HEK293T (cell line): ENCODE measurements at places on chromosomes 7 and 10.

DNA sequence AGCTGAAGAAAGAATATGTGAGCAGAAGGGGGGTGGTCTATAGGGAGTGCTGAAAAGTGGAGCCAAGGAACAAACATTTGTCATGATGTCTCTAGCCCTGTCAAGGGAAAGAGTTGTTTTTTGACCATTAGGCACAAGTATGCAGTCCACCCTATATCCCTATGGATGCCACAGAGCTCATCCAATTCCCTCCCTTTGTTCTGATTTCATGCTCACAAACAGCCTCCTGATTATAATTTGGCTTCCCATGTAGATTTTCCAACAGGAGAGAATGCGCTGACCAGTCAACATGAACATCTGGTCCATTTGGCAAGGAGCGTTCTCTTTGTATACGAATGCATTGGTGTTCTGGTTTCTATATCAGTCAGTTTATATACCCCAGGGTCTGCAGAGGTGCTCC, 12.1 kb upstream of the CEP41 start:
- no peak for DNase-seq

GRCh38 chr7:68438016-68438415, 1160.3 kb upstream of the AUTS2 start:
- DNase-seq, result no peak

GRCh38 chr7:35280902-35281301, 27.0 kb upstream of the TBX20 start:
- no peak for DNase-seq

DNA sequence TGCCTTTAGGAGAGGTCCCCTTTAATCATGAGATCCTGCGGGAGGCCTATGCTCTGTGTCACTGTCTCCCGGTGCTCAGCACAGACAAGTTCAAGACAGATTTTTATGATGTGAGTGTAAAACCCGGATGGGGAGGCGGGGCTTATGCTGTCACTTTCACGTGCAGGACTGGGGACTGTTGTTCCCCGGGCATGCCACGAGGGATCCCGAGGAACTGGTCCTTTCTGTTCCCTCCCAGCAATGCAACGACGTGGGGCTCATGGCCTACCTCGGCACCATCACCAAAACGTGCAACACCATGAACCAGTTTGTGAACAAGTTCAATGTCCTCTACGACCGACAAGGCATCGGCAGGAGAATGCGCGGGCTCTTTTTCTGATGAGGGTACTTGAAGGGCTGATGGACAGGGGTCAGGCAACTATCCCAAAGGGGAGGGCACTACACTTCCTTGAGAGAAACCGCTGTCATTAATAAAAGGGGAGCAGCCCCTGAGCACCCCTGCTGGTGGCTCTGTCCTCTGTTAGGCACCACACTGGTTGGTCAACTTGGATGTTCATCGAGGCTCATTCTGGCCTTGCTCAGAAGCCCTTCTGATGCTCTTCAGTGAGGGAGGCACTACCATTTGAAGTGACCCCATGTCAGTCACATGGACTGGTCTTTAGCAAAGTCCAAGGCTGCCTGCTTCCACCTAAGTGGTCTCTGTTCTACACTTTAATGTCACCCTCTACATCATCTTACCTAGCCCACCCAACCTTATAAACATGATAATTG, 2.8 kb downstream of the COPS6 start:
- DNase-seq, result no peak

DNA sequence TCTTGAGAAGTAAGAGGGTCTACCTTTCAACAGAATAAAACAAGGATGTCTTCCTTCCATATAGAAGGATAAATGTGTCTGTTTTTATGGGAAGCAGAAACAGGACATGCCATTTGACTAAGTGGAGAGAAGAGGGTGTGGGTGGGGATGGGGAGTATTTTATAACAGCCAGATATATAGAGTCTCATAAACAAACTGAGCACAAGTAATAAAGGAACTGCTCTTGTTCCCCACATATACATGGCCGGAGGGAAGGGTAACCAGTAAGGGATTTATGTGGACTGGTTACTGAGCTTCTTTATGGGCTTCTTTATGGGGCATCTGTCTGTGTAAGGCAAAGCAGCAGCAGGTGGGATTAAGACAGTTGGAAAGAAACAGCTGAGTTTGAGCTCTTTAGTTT, 558.1 kb downstream of the REEP3 start:
- no peak for DNase-seq

- no peak for DNase-seq
These were observed 823.8 kb downstream of the PCDH15 start for GRCh38 chr10:53977267-53977666.

GRCh38 chr7:116173051-116174028, 37.0 kb upstream of the TES start:
- peak; percentile 38 for DNase-seq

DNA sequence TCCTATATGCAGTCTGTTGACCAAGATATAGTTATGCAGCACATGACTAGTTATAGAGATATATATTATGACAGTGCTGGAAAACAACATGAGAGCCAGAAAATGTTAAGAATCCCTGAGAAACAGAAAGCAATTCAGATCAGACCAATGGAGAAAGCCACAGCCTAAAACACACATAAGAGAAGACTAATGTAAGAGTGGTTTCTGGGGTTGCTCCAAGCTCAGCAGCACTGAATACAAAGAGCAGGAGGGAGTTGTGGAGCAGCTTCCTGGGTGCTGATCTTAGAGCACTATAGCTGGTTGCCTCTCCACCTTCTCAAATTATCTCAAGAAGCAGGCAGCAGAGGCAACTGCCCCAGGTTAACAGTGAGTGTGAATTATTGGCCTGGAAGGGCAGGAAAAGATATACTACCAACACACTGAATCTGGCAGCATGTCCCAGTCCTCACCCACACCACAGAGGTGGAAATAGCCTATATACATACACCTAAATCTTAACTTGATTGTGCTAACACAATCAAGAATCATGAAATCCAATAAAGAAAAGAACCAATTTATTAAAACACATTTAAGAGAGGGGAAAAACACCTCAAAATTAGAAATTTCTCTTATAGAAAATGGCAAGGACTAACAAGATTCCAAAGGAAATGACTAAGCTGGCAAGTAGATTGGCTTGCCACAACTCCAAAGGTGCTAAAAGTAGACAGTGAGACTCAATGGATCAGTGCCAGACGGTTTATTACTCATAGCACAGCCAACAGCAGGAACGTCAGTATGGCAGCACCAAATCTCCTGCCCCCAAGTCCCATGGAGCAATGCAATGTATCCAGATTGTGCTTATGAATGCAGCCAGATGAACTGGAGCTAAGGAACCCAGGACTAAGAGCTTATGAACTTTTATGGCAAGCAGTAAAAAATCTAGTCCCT, 5.1 kb downstream of the PTTG1IP2 start:
- no peak for DNase-seq

- no peak for DNase-seq
These were observed 9.6 kb upstream of the ELN start for GRCh38 chr7:74018246-74018895.

GRCh38 chr10:4385231-4385870, 440.7 kb upstream of the AKR1E2 start:
- DNase-seq, result no peak

GRCh38 chr7:29445736-29446135, 117.9 kb upstream of the PRR15 start:
- no peak for DNase-seq

- DNase-seq, result no peak
These were observed 7.4 kb downstream of the POLR1F start for GRCh38 chr7:19701471-19701870.

- no peak for DNase-seq
These were observed 43.9 kb upstream of the LYZL1 start for GRCh38 chr10:29244978-29245377.

DNA sequence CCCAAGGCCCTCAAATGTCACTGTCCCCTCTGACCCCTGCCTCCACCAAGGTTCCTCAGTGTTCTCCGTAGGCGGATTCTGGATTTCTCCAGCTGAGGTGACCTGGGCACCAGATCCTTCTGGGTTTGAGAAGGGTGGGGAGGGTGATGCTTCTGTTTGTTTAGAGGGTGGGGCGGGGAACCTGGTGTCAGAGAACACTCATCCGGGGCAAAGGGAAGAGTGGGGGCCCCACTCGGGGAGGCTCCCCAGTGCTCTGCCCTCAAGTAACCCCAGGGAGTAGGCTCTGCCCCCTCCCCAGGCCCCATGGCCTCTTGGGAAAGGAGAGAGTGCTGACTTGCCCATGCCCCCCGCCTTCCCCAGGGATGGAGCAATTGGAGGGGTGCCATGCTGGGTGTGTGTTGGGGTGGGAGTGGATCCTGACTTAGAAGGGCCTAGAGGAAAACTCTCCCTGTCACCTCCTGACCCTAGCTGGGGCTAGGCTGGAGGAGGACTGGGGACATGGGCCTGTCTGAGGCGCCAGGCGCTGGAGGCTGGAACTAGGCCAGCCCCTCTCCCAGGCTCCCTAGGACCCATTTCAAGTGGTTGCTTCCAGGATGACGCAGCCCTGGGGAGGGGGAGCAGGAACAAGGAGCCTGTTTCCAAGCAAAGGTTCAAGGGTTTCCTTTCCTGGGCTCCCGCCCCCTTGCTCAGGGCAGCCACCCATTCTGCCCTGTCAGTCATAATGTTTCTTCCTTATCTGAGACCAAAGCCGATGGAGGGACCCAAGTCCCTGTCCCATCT, 27.9 kb downstream of the KAZALD1 start:
- DNase-seq, result no peak

DNA sequence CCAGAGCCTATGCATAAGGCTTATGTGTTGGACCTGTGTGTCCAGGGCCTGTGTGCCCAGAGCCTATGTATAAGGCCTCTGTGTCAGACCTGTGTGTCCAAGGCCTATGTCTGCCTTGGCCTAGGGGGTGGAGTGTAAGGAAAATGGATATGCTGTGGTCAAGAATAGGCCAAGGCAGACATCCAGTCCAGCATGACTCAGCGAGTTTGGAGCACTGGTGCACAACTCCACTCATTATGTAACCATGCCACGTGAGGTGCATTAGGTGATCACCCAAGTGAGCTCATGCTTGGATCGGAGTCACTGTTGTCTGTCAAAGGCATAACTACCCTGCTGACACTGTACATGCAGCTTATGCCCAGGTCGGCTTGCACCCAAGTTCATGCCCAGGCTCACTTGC, 238.9 kb downstream of the CACNA2D1 start:
- DNase-seq, result no peak

GRCh38 chr7:132548489-132549078, 27.7 kb downstream of the PLXNA4 start:
- no peak for DNase-seq

DNA sequence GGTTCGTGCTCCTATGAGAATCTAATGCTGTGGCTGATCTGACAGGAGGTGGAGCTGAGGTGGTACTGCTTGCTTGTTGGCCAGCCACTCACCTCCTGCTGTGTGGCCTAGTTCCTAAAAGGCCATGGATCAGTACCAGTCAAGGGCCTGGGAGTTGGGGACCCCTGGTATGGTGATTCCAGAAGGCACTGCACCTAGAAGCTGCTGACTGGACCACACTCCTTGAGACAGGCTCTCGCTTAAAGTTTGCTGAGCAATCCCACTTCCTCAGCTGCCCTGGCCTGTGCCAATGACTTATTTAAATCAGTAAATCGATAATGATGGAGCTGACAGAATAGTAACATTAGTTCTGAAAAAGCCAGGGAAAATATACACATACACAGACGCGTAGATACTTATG, 98.6 kb upstream of the LYZL2 start:
- DNase-seq, result no peak

DNA sequence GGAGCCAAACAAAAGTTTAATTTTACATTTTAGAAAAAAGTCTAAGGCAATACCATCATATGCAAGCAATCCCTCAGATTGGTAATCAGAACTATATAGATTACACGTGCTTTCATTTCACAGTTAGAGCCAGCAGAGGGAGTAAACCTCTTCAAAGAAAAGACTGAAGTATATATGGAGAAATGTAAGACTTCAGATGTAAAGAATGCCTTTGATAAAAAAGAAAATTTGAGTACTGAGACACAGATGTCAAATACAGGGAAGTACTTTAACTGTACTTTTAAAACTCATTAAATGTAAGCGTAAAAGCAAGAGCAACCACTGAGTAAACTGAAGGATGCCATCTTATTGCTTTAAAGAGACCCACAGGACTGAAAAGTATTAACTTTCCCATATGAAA, 101.4 kb upstream of the FAM133B start:
- DNase-seq, result peak; percentile 20

DNA sequence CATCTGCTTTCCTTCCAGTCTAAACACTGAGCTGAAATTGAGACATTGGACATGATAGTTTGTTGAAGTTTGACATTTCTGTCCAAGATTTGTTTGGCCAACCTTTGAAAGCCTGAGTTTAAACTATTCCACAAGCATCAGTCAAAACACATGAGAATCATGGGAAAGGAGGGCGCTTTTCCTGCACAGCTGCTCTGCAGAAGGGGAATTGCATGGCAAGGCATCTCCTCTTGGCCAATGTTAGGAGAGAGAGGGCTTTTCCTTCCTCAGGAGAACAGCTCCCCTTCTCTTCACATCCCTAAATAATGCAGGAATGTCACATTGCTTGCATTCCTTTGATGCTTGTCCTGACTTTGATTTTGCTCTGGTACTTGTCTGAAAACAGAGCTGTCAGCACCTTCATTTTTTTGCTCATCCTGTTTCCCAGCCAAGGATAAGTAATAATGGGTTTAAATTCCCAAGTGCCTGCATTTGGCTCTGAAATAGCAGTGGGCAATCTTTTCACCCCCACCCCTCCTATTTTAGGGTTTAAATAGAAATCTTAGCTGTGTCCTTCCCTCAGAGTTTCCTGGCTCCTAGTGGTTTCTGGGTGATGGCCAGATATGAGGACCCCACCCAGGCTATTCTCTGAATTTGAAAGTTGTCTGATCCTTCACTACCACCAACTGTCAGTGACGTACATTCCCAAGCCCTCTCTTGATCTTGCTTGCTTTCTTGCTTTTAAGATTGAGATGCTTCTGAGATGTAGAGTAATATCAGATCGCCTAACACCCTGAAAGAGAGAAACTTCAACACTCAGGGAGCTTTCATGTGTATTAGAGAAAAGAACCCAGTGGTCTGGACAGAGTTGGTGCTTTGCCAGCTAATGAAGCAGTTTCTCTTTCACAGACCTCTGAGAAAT, 75.2 kb upstream of the NPVF start:
- DNase-seq, result no peak

GRCh38 chr10:78028438-78029268, 662 bp downstream of the POLR3A start:
- no peak for DNase-seq

DNA sequence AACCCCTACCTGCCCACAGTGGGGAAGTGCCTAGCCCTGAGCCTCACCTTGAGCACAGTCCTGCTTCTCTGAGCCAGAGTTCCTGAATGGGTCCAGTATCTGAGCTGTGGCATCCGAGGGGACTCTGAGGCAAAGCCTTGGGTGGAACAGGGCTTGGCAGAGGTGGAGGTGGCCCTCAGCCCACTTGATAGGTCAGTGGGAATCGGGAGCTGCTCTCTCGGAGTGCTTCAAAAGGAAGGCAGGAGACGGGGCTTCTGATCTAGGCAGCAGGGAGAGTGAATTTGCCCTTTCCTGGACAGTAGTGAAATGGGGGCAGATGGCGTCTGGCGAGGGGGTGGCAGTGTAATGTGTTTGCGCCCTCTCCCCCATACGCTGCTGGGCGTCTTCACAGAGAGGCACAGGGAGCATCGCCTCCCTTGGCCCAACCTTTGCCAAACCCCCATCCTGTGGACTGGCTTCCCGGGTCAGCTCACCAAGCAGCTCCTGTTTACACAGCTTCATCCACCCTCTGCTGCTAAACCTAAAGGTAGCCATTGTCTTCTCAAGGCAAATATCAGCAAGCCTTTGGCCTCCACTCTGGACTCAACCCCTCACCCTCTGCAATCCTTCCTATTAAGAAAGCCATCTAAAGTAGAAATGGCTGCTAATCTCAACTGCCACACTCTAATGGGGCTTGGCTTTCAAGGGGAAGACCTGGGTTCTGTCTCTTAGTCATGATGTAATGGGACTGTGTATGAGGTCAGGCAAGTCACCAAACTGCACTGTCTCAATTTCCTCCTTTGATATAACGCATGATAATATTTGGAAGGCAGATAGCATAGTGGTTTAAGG, 21.1 kb upstream of the VDAC2 start:
- no peak for DNase-seq
